ENCODE measurements at places on chromosomes 4 and X. TPM values are rescaled to one million over a fixed set of nuclear protein-coding genes. Genes with fewer than 3 reads are reported as not detected.

GRCh38 chr4:100811046-100811445, 293.2 kb upstream of the EMCN start:
- peak; percentile 36 for DNase-seq

GRCh38 chr4:126530996-126531585, 1101.7 kb upstream of the INTU start:
- DNase-seq = no peak

ATP10D gene
- 4.9 TPM for total RNA-seq

IQCM gene
- total RNA-seq = not detected

All from GM23338 (cell line).